Pulmonary artery endothelial cell (primary cell): ENCODE measurements at places on chromosomes 2 and 18. TPM values are rescaled to one million over a fixed set of nuclear protein-coding genes. Genes with fewer than 3 reads are reported as not detected.

Gene MZT2B
- 92.2 and 215 TPM in 2 replicates for total RNA-seq

Gene IL36G
- not detected in 2 replicates for total RNA-seq

Gene MARCHF4
- 3.6 and 5.4 TPM in 2 replicates for total RNA-seq

Gene ZNF892
- total RNA-seq = 5.1 and 8.6 TPM in 2 replicates

Gene CRACDL
- total RNA-seq = 9.7 and 9.9 TPM in 2 replicates

Gene ANO7
- total RNA-seq = 0.25 and 0.59 TPM in 2 replicates

Gene SMCHD1
- total RNA-seq = 58.1 and 67.8 TPM in 2 replicates

- DNase-seq = no peak
Observed at GRCh38 chr2:153311432-153311831, 167.1 kb downstream of the RPRM start.

DNA sequence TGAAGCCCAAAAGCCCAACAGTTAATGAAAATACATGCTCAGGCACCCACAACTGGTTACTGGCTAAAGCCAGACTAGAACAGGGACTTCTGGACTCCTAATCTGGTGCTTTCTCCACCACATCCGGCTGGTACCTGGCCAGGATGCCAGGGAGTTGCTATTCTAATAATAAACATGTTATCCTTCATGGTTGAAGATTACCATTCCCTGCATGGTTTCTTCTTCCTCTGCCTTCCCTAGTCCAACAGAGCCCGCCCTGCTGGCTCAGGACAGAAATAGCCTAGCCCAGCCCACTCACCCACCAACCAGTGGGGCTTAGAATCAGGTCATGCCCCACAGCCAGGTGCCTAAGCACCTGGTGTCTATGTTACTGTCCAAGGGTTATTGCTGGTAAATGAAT lies 184.2 kb downstream of the TMEM247 start:
- DNase-seq = no peak

DNA sequence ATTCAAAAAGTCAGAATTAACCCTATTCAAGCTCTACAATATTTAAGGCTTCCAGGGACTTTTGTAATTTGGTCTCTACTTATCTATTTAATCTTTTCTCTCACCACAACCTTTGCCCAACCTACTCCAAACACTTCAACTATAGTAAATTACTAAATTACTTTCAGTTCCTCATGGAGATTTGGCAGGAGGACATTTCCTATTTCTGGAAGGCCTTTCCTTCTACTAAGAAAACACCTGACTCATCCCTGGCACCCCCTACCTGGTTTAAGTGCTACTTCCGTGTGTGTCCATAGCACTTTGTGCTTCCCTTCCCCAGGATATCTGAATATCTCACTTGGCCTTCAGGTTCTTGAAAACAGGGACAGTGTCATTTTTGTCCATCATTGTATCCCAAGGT lies 96.3 kb downstream of the UPP2 start:
- no peak for DNase-seq

- DNase-seq = no peak
Observed at GRCh38 chr2:16475986-16476567, 189.6 kb downstream of the CYRIA start.

- no peak for DNase-seq
Observed at GRCh38 chr18:55579501-55580270, 8.3 kb downstream of the TCF4 start.

DNA sequence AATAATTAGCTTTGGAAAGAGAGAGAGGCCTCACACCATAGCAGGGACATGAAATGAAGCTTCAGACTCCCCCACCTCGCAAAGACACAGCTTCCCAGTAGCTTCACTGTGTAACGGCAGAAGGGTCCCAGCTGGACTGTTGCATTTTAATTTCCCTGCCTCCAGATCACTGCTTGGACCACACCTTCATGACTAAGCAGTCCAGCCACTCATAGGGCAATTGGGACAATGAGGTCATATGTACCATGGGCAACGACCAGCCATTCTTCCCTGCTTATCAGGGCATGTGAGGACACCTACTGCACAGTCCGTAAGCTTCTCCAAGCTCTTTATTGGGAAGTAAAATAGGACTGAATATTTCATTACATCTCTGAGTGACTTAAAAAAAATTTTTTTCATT lies 183.0 kb downstream of the MREG start:
- no peak for DNase-seq

DNA sequence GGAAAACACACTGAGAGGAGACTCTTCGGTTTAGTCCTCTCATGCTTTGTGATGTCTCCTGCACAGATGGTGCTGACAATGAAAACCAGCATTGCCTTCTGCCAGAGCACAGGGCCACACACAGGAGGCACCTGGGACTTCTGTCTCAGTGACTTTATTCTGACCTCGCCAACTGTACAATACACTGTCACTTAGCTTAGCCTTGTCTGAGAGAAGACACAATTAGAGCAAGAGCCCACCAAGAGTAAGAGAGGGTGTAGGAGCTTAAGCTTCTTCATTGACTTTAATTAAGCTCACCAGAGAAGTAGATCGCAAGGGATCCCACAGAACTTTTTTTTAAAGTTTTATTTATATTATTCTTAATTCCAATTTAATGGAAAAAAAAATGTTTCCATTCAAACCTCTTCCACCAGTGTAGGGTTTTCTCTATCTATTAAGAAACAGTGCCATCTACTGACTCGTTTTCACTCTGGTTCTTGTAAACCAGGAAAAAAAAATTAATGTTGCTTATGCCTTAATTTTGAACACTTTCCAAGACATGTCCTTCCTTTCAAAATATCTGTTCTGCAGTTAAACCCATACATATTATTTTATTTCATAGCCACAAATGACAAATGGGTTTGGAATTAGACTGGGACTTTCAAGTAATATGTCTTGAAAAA lies 42.4 kb upstream of the DDX18 start:
- no peak for DNase-seq

GRCh38 chr18:23822590-23823385 lies 133.5 kb downstream of the LAMA3 start:
- no peak for DNase-seq

DNA sequence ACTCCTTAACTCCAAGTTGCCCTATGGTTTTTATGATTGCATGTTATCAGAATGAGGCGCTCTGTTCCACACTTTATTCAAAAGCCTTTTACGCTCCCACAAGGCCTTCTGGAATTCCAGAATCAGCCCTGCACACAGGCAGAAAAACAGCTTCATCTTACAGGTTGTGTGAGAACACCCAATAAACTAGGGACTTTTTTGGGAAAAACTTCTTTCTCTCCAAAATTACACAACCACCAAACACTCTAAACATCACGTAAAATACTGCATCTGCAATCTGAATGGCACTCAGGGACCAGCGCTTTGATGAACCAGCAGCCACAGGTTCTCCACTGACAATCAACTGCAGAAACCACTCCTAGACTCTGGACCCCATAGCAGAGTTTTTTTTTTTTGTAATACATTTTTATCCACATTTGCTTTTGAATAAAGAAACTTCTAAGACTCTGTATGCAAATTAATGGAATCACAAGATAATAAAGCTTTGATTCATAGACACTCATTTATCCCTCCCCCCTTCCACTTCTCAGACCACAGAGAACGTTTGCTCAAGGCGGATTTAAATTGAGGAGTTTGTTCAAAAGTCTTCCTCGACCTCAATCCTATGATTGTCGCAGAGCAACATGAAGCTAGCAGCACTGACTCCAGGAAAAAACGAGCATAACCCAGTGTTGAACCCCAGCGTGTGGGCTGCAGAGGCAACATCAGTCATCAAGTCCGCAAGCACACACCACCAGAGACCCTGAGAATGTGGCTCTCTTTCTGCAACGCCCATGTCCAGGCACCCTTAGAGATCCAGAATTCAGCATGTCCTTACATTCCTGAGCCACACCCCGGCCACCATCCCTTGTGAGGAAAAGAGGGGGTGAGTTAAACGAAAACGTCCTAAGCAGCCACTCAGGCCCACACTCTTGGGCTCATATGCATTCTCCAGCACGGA lies 116.5 kb downstream of the MBP start:
- DNase-seq = no peak

DNA sequence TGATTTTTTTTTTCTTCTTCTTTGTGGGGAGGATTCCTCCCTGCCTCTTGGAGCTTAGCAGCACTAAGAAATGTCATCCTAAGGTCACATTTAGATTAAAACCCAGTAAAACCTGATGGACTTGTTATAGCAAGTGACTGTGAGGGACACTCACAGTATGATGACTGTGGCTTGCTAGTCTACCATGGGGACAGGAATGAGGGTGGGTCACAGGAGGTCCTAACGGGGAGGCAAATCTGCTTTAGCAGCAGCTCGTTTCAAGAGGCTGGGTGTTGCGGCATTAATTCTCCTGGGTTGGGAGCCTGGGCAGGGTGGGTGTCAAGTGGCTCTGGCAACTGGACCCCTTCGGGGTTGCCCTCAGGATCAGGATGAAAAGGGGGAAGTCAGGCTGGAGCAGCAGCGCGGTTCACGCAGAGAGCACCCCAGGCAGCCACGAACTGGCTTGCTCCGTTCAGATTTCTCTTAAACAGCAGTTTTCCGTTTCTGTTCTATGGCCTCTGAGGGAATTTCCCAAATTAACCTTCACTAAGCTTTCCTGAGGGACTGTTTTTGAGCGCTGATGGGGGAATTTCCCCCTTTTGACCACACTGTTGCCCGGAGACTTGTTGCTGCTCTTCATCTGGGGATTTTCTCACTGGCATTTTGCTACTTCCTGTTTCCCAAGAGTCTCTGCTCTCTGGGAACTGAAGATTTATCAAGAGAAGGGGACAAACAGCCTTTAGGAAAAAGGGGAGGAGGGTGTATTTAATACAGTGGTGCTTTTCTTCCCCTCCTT lies 59.8 kb upstream of the PELI1 start:
- peak; percentile 5 for DNase-seq

GRCh38 chr18:46314011-46314410 lies 209.8 kb downstream of the HAUS1 start:
- DNase-seq = no peak

- peak; percentile 32 for DNase-seq
Observed at GRCh38 chr18:12744103-12744502, 41.3 kb downstream of the PSMG2 start.

GRCh38 chr2:232418466-232419244 lies 12.0 kb downstream of the ALPG start:
- no peak for DNase-seq

DNA sequence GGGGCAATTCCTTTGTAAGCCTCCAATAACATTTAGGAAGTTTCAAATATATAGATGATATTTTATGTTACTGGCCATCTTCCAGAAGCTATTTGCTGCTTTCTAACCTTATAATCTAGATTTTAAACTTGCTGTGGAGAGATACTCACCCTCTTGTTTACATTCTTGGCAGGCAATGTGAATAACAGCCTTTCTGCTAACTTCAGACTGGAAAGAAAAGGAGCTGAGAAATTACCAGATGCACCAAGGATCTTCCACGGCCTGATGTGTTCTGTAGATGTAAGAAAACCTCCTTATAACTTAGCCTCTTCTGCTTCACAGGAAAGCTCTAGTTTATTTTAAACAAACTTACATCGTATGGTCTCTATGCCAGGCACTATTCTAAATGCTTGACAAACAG lies 16.7 kb downstream of the REG1B start:
- DNase-seq = no peak

DNA sequence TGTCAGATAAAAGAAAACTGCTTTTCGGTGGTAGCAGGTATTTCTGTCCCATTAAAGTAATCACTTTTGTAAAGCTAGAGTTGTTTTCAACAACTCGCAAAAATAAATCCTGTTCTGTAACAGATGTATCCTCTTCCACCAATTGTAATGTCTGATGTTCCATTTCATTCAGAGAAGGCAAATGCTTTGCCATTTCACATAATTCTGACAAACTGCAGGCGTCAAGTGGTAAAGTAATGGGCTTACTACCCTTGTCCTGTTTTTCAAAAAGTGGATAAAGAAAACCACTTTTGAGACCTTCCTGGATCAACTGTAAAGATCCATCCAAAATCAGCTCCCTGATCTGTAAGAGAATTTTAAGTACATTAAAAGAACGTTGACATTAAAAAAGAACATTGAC lies 16.6 kb downstream of the METTL4 start:
- DNase-seq = no peak
